ENCODE measurements at places on chromosomes 16 and 17. TPM values are rescaled to one million over a fixed set of nuclear protein-coding genes. Genes with fewer than 3 reads are reported as not detected.

The GPT2 gene
- 8.9 TPM for total RNA-seq

The ASGR1 gene
- total RNA-seq, result 1.2 TPM

The ASB16 gene
- total RNA-seq, result not detected

The NDUFB10 gene
- total RNA-seq, result 120 TPM

The OSGIN1 gene
- 0.77 TPM for total RNA-seq

The PLA2G10 gene
- not detected for total RNA-seq

The PRSS36 gene
- 2.0 TPM for total RNA-seq

The OTOA gene
- 0.07 TPM for total RNA-seq

The DNAI2 gene
- 1.5 TPM for total RNA-seq

The PTX4 gene
- not detected for total RNA-seq

The KRTAP9-8 gene
- total RNA-seq, result not detected

The PNMT gene
- not detected for total RNA-seq

The PRKCB gene
- 84.9 TPM for total RNA-seq

The KRTAP9-2 gene
- total RNA-seq, result not detected

The RNF222 gene
- total RNA-seq, result not detected

The SMG6 gene
- total RNA-seq, result 47.9 TPM

The KAT2A gene
- total RNA-seq, result 35.6 TPM

The FBXO39 gene
- total RNA-seq, result 0.65 TPM

The CHST4 gene
- not detected for total RNA-seq

The NUPR1 gene
- total RNA-seq, result not detected

The OTOP2 gene
- not detected for total RNA-seq

The INCA1 gene
- total RNA-seq, result 0.26 TPM

The STX1B gene
- total RNA-seq, result 1.3 TPM

All from activated naive CD4-positive, alpha-beta T cell treated with anti-CD3 and anti-CD28 coated beads, Interleukin-2, amount 10 ng/mL, durations not matched to agents 5 hours and 36 hours (primary cell).